ENCODE measurements at places on chromosomes 1 and 21. TPM values are rescaled to one million over a fixed set of nuclear protein-coding genes. Genes with fewer than 3 reads are reported as not detected.

DNA sequence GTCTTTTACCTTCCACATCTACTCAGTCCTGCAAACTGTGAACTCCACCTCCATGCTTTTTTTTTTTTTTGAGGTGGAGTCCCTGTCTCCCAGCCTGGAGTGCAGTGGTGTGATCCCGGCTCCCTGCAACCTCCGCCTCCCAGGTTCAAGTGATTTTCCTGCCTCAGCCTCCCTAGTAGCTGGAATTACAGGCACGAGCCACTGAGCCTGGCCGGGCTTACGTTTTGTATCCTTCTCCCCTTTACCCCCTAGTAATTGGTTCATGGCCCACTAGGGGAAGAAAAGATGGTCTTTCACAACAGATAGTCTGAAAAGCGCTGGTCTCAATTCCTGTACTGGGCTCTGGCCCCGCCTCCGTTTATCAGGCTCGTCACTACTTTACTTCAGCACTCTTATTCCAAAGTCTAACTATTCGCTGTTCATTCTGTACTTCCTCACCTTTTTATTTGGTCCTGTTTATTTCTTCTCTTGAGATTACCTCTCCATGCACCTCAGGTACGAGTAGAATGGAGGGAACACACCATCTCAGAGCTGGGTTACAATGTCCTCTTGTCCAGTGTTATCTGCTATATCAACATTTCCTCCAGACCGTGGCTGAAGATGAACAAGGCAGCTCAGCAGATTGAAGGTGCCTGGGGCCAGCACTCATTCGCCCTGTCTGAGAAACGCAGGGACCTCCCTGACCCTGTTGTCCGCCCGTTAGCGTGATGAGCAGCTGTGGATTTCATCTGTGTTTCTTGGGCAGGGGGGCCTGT, 16.2 kb downstream of the CNST start:
- DNase-seq = no peak

GRCh38 chr21:41710823-41711160, 56.1 kb downstream of the RIPK4 start:
- no peak for DNase-seq

The FCAMR gene
- not detected for total RNA-seq

GRCh38 chr21:25904044-25904695, 169.4 kb downstream of the GABPA start:
- no peak for DNase-seq

- DNase-seq = no peak
These were observed 36.1 kb downstream of the KANK4 start for GRCh38 chr1:62282909-62283755.

The EVA1B gene
- 1.2 TPM for total RNA-seq

The NHLH1 gene
- 0.46 TPM for total RNA-seq

- no peak for DNase-seq
These were observed 10.9 kb upstream of the VAV3 start for GRCh38 chr1:107975851-107976250.

DNA sequence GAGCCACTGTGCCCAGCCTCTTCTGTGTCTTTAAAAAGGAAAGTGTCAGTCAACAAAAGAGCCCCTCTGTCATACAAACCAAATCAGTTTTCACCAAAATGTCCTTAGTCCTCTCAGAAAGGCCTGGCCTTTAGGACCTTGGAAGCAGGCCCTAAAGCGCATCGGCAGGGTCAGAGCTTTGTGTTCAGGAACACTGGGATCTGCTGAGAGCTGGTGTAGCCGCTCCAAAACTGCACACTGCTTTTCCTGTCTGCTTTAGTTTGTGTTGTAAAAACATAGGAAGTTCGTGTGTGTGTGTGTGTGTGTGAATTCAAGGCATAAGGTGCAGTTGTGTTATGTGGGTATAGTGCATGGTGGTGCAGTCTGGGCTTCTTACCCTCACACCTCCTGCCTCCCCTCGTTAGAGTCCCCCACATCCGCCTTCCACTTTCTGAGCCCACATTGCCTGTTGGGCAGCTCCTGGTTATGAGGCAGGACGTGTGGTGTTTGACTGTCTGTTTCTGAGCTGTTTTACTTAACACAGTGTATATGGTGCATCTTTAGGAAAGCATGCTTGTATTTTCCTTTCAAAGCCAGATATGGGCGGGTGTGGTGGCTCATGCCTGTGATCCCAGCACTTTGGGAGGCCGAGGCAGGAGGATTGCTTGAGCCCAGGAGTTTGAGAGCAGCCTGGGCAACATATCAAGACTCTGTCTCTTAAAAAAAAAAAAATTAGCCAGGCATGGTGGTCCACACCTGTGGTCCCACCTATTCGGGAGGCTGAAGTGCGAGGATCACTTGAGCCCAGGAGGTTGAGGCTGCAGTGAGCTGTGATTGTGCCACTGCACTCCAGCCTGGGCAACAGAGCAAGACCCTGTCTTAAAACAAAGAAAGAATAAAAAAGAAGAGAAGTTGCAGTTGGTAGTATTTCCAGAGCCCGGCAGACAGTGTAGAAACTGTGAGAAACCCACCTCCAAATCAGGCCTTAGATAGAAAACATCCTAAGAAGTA, 12.4 kb downstream of the IBA57 start:
- no peak for DNase-seq

- DNase-seq = no peak
These were observed 2.8 kb downstream of the ADGRL2 start for GRCh38 chr1:81803431-81804110.
